Mesothelial cell of epicardium (in vitro differentiated cells): ENCODE measurements at places on chromosomes 12 and 14.

DNA sequence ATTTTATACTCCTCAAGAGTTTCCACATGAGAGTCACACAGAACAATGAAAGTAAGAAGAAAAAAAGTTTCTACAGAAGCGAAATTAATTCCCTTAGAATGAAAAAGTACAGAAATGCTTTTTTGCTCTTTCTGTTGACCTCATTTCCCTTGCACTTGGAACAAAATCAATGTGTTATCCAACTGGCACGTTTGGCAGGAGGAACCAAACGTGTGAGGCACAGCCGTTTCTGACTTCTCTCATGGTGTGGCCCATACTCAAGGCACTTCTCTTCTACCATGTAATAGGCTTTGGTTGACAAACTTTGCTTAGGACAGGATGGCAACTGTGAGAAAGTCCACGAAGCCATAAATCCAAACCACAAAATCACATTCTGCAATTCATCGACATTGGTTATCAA lies 297.0 kb downstream of the FUT8 start:
- no peak for DNase-seq

GRCh38 chr12:6970096-6970527 lies 352 bp downstream of the PHB2 start:
- peak; percentile 53 for DNase-seq

GRCh38 chr14:96268431-96269358 lies 12.7 kb downstream of the BDKRB1 start:
- no peak for DNase-seq

DNA sequence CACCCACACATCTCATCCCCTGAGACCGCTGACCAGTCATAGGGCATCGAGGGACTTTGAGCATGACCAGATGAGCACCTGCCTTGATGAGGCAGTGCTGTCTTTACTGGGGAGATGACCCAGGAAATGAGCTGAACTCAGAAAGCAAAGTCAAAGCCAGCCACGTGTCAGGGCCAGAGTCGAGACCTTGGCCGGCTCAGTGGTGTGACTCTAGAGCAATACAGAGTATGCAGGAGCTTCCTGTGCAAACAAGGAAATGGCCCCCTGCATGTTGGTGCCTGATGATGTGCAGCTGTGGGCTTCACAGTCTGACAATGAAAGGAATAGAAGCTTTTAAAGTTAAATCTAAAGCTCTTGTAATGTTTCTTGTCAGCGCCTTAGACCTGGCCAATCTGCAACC lies 332.9 kb downstream of the PCNX1 start:
- DNase-seq = no peak

- no peak for DNase-seq
These were observed 622.4 kb downstream of the SLC6A15 start for GRCh38 chr12:84290168-84290567.

DNA sequence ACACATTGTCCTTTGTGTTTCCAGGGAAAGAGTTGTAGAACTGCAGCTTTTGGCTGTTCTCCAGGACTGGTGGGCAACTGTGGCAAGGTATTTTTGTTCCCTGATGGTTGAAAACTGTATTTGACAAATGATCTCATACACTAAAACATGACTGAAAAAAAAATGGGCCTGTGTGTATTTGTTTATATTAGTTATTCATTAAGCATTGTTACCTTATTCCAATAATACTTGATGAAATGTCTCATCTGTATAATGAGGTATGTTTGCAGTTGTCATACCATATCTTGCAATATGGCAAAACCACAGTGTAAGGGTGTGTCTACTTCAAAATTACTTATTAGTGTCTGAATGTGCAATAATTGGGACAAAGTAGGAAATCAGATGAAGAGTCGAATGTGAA lies 479.4 kb upstream of the NOVA1 start:
- DNase-seq = no peak
